ENCODE measurements at places on chromosomes 16 and 17.

GRCh38 chr17:54029986-54030385, 207.3 kb downstream of the KIF2B start:
- no peak for DNase-seq

GRCh38 chr17:43880420-43880991, 26.8 kb downstream of the MPP2 start:
- DNase-seq: peak; percentile 41

- DNase-seq: no peak
Measured at GRCh38 chr17:75910699-75911098, 6.0 kb upstream of the MRPL38 start.

DNA sequence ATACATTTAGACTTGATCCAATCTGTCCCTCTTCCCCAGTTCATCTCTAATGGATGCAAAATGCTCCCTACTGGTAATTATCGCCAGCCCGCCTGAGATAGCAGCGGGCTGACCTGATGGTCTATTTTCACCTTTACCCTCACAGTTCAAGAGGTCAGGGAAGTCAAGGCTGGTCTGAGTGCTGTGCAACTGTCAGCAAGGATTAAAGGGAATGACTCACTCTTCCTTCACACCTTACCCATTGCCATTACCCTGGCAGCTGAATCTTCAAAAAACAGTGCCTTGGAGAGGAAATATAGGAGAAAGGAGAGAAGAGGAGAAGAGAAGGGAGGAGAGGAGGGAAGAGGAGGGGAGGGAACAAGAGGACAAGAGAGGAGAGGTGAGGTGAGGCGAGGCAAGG, 36.3 kb downstream of the GRB7 start:
- DNase-seq: no peak

- no peak for DNase-seq
Measured at GRCh38 chr17:29949696-29950095, 8.3 kb downstream of the EFCAB5 start.

GRCh38 chr17:45261577-45262515, at the start of gene SPATA32:
Gene SPATA32 (minus strand): TSS chr17:45262094. CDS start chr17:45262016, 78 bp downstream.
- DNase-seq: peak; percentile 66

DNA sequence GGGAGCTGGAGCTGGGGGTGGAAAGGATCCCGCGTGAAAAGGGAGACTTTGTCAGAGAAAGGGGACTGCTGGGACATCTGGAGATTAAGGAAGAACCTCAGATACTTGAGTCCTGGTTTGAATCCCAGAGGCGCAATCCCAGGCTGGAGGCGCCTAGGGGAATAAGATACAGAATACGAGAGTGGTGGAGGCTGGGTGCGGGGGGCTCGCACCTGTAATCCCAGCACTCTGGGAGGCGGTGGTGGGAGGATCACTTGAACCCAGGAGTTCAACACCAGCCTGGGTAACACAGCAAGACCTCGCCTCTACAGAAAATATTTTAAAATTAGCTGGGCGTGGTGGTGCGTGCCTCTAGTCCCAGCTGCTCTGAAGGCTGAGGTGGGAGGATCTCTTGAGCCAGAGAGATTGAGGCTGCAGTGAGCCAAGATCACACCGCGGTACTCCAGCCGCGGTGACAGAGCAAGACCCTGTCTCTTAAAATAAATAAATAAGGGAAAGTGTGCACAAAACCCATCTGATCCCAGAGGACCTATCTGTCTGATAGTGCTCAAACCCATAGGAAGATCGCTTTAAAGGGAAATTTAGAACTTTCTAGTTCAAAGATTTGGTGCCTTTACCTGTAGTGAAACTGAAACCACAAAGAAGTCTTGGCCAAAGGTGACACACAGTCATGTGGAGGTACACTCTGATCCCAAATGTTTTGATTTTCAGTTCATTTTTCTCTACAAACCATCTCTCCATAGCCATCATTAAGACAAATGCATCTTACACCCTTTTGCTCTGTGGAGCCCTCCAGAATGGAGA, 617 bp upstream of the SCRN2 start:
- DNase-seq: no peak

- no peak for DNase-seq
Measured at GRCh38 chr17:19017401-19017800, 12.8 kb upstream of the FAM83G start.

GRCh38 chr17:61942085-61942484, 14.3 kb upstream of the INTS2 start:
- no peak for DNase-seq

DNA sequence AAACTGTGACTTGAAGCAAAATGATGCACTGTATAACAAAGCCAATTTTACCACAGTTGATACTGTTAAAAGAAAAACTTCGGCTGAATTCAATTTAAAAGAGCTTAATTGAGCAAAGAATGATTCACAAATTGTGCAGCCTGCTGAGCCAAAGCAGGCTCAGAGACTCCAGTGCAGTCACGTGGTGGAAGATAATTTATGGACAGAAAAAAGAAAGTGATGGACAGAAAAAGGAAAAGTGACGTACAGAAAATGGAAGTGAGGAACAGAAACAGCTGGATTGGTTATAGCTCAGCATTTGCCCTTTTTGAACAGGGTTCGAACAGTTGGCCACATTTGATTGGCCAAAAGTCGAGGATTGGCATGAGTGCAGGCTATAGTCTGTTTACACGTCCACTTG, 25.7 kb downstream of the ZSWIM7 start:
- DNase-seq: no peak

- no peak for DNase-seq
Measured at GRCh38 chr17:52160136-52160567, 1.6 kb upstream of the CA10 start.

GRCh38 chr17:49514071-49514721, 19.1 kb downstream of the NGFR start:
- DNase-seq: no peak

DNA sequence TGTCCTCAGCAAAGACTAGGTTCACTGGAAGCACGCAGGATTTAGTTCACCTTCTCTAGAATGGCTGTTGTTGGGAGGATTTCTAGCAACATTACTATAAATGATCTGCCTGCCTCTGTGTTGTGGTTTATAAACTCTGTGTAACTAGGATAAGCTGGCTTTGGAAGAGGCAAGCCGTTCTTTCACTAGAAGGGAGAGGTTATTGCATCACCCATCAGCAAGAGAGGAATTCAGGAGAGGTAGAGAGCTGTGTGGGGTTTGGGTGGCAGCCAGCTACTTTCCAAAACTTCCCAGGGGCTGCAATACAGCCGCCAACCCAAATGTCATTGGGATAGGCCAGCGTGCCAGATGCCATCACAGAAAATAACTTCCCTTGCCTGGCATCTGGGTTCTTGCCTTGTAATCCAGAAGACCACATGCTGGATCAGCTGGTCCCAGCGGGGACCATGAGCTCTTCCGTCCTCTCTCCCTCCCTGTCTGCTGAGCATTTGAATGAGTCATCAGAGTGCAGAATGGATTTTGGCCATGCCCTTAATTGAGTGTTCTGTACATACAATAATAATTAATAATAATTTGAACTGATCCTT, 95.7 kb upstream of the RBFOX1 start:
- DNase-seq: no peak

GRCh38 chr17:46935658-46936266, 12.8 kb downstream of the GOSR2 start:
- no peak for DNase-seq

GRCh38 chr16:67731071-67731752, 12.1 kb upstream of the GFOD2 start:
- DNase-seq: no peak
